A549 treated with Mapracorat at 1 μM for 4 hours (cell line): ENCODE measurements at places on chromosomes 7 and 10. TPM values are rescaled to one million over a fixed set of nuclear protein-coding genes. Genes with fewer than 3 reads are reported as not detected.

The CRYGN gene
- not detected in 5 replicates for total RNA-seq

The ZNF722 gene
- total RNA-seq = not detected in 5 replicates

The NME8 gene
- not detected in 5 replicates for total RNA-seq

The PAPSS2 gene
- 17.3 to 22.2 TPM (median 21.2 TPM) in 5 replicates for total RNA-seq

The TMEM229A gene
- total RNA-seq = not detected in 5 replicates

The ABCA13 gene
- total RNA-seq = 0.04 to 0.08 TPM (median 0.05 TPM) in 4 of 5 replicates, not detected in the other

The SLC26A3 gene
- not detected in 5 replicates for total RNA-seq

The TECPR1 gene
- total RNA-seq = 5.3 to 9.1 TPM (median 8.4 TPM) in 5 replicates

The MAT1A gene
- 0.05 to 0.28 TPM (median 0.05 TPM) in 3 of 5 replicates, not detected in the others for total RNA-seq

The RAB18 gene
- total RNA-seq = 72.8 to 91.9 TPM (median 89.3 TPM) in 5 replicates

The LBX1 gene
- not detected in 5 replicates for total RNA-seq

The MYL10 gene
- not detected in 5 replicates for total RNA-seq

The FFAR4 gene
- 0.07 to 0.29 TPM (median 0.15 TPM) in 5 replicates for total RNA-seq

The PMPCB gene
- total RNA-seq = 60.8 to 75.6 TPM (median 65.3 TPM) in 5 replicates

The TMEM273 gene
- total RNA-seq = not detected in 5 replicates

The MMRN2 gene
- 0.73 to 1.6 TPM (median 0.98 TPM) in 5 replicates for total RNA-seq

The FAM25A gene
- total RNA-seq = not detected in 5 replicates

The NOS3 gene
- 0.13 to 0.37 TPM (median 0.34 TPM) in 5 replicates for total RNA-seq

The SEMA3A gene
- total RNA-seq = 3.8 to 7.1 TPM (median 5.2 TPM) in 5 replicates

The CALY gene
- total RNA-seq = 0.33 to 1.6 TPM (median 0.74 TPM) in 5 replicates

The NACAD gene
- 0.10 to 0.40 TPM (median 0.28 TPM) in 5 replicates for total RNA-seq

The TYSND1 gene
- 10.2 to 18.4 TPM (median 17.7 TPM) in 5 replicates for total RNA-seq

The CALCR gene
- total RNA-seq = not detected in 5 replicates

The OR2A5 gene
- total RNA-seq = not detected in 5 replicates

The GPR37 gene
- total RNA-seq = 0.54 to 0.74 TPM (median 0.59 TPM) in 5 replicates

The IFIT2 gene
- 1.8 to 2.8 TPM (median 2.4 TPM) in 5 replicates for total RNA-seq

The SFXN2 gene
- 2.9 to 3.4 TPM (median 3.0 TPM) in 5 replicates for total RNA-seq

The ASIC3 gene
- 7.7 to 11.7 TPM (median 8.7 TPM) in 5 replicates for total RNA-seq

The PTPN20 gene
- total RNA-seq = 3.0 to 4.0 TPM (median 3.9 TPM) in 5 replicates

The EBF3 gene
- 0.07 to 0.19 TPM (median 0.12 TPM) in 5 replicates for total RNA-seq

The POLR3A gene
- 11.3 to 14.4 TPM (median 13.0 TPM) in 5 replicates for total RNA-seq

The OR13A1 gene
- total RNA-seq = not detected in 5 replicates

The PAPOLB gene
- not detected in 5 replicates for total RNA-seq

The HOXA2 gene
- 0.66 to 0.89 TPM (median 0.83 TPM) in 5 replicates for total RNA-seq

The PNLIP gene
- total RNA-seq = 0.11 to 0.12 TPM in 2 of 5 replicates, not detected in the others

The SLC26A5 gene
- not detected in 5 replicates for total RNA-seq

The TAS2R5 gene
- total RNA-seq = 0.31 to 0.45 TPM (median 0.36 TPM) in 5 replicates
